T-cell (primary cell): ENCODE measurements at places on chromosomes 1 and 21. TPM values are rescaled to one million over a fixed set of nuclear protein-coding genes. Genes with fewer than 3 reads are reported as not detected.

The TMCO2 gene
- total RNA-seq: not detected

The CLK2 gene
- 77.8 TPM for total RNA-seq

The CD55 gene
- total RNA-seq: 218 TPM

- no peak for DNase-seq
These were observed 82.8 kb downstream of the DTL start for GRCh38 chr1:212118167-212118871.

GRCh38 chr1:219324629-219325367, 151.1 kb downstream of the LYPLAL1 start:
- DNase-seq: no peak

The GABPB2 gene
- total RNA-seq: 34.9 TPM

The MYOG gene
- not detected for total RNA-seq

- no peak for DNase-seq
These were observed 33.9 kb downstream of the LRRC40 start for GRCh38 chr1:70171512-70171911.
